ENCODE measurements at places on chromosomes 12 and 14. TPM values are rescaled to one million over a fixed set of nuclear protein-coding genes. Genes with fewer than 3 reads are reported as not detected.

- H3K4me1 ChIP-seq: peaks cover 12% of the 10 kb centered on the region
- no peak for DNase-seq
- no peak overlapping the region for H3K4me3 ChIP-seq
- peak overlapping the region; percentile 59 for H3K27ac ChIP-seq
These were observed 4.6 kb upstream of the PAPOLA start for GRCh38 chr14:96497586-96497985.

The C12orf56 gene
- total RNA-seq: not detected

The B4GALNT1 gene
- total RNA-seq: 0.40 TPM

DNA sequence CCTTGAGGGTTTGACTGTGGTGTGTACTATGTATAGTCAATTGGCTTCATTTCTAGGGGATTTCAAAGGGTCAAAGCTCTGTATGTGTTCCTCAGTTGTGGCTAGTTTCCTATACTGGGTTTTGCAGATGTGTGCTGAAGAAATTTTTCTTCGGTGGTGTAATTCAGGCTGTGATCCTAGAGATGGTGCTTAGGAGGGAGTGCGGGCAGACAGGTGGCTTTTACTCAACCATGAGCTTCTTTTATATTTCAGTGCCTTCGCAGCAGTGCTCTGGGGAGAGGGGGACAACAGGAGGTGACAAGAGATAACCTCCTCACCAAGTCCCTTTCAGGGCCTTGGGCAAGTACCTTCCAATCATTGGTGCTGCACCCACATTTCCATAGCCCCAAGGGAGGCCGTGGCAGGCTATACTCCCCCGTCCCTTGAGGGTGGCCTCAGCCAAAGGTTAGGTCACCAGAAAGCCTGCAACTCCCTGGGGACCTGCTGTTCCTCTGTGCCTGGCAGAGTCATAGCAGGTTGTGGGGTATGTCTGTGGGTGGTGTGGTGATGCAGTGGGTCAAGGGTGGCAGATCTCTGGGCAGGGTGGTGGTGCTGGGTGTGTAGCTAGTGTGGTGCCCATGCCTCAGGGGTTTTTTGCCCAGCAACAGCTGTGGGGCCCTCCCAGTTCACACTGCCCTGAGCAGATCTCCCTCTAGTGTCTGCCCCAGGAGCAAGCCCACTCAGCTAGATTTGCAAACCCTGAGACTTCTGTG is 37.0 kb upstream of the TMX1 start:
- H3K36me3 ChIP-seq: no peaks in the 10 kb centered on the region
- no peaks in the 10 kb centered on the region for H3K4me1 ChIP-seq
- no peak overlapping the region for H3K4me3 ChIP-seq

The LAG3 gene
- 0.58 TPM for total RNA-seq

DNA sequence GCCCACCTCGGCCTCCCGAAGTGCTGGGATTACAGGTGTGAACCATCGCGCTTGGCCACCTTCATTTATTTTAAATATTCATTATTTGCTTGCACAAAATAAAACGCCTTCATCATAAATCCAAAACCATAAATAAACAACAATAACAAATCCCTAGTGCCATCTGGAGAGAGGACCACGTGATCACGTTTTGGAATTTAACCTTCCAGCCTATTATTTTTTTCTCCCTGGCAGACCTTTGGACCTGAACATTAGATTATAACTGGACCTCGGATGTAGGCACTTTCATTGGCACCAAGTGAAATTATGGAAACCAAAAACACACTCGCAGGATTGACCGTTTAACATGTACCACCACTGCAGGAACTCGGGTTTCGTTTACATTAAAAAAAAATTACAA is 2.0 kb downstream of the DNAH10 start:
- peaks cover 8% of the 10 kb centered on the region for H3K36me3 ChIP-seq
- DNase-seq: no peak
- H3K4me1 ChIP-seq: no peaks in the 10 kb centered on the region
- no peaks in the 10 kb centered on the region for H3K27me3 ChIP-seq
- no peak overlapping the region for H3K4me3 ChIP-seq

The RAPGEF3 gene
- 3.4 TPM for total RNA-seq

The PAPLN gene
- total RNA-seq: 2.8 TPM

Measured in MCF 10A (cell line).